Mesothelial cell of epicardium (in vitro differentiated cells): ENCODE measurements at places on chromosomes 16 and 17. TPM values are rescaled to one million over a fixed set of nuclear protein-coding genes. Genes with fewer than 3 reads are reported as not detected.

DNA sequence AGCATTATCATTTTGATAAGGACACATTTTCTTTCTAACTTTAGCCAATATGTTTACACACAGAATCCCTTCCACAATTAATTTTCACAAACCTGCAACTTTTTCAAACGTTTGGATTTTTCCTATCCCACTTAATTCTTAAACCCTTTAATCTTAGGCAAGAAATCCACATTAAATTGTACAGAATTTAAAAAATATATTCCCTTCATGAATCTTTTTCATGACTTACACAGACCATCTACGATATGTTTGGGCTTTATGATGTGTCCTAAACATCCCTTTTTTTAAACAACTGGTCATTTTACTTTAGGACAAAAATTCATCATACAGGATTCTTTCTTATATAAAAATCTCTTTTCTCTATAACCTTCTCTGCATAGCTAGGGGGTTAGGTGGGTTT is 241.5 kb upstream of the CNTNAP4 start:
- no peaks in the 10 kb centered on the region for H3K36me3 ChIP-seq
- H3K4me1 ChIP-seq = no peaks in the 10 kb centered on the region
- no peak overlapping the region for H3K4me3 ChIP-seq
- no peak for DNase-seq

DNA sequence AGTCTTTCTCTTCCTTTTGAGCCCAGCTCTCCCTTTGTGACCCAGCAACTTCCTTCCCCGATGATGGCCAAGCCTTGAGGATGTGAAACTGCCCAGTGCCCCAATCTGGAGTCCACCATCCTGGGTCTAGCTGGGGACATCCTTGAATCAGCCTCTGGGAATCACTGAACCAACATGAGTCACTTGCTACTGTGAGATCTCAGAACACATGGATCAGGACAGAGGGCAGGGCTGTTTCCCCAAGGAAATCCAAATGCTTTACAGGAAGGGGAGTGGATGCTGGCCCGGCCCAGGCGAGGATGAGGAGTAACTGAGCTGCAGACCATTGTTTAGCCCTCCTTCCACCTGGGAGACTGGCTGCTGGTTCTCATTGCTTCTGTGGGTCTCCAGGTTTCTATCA is 547.6 kb downstream of the WWOX start:
- no peak for DNase-seq
- no peaks in the 10 kb centered on the region for H3K36me3 ChIP-seq
- H3K4me3 ChIP-seq = no peak overlapping the region
- peaks cover 4% of the 10 kb centered on the region for H3K27me3 ChIP-seq
- H3K4me1 ChIP-seq = peaks cover 16% of the 10 kb centered on the region
- no peak overlapping the region for H3K27ac ChIP-seq

DNA sequence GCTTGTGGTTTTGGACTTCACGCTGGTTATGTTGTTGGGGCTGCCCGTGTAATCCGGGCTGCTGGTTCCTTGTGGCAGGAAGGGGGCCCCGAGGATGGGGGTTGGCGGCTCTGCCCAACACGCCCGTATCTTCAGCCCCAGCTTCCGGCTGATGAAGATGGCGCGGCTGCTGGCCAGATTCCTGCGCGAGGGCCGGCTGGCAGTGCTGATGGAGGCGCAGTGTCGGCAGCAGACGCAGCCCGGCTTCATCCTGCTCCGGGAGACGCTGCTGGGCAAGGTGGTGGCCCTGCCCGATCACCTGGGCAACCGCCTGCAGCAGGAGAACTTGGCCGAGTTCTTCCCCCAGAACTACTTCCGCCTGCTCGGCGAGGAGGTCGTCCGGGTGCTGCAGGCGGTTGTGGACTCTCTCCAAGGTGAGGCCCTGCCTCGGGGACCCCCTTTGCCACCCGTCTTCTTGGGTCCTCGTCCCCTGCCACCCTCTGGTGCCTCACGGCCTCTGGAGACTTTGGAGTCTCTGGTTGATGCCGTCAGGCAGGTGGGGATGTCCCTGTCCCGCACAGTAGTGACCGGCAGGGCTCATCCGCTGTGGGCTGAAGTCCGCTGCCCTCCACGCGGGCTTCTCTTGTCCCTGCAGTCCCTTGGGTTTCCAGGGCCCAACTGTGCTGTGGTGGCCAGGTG is 2.2 kb downstream of the TELO2 start:
- H3K36me3 ChIP-seq = peaks cover 2% of the 10 kb centered on the region
- H3K27me3 ChIP-seq = no peaks in the 10 kb centered on the region
- no peak overlapping the region for H3K27ac ChIP-seq
- H3K4me1 ChIP-seq = peaks cover 13% of the 10 kb centered on the region
- no peak for DNase-seq
- peak overlapping the region; percentile 46 for H3K4me3 ChIP-seq

The G6PC1 gene
- not detected in 3 replicates for total RNA-seq

DNA sequence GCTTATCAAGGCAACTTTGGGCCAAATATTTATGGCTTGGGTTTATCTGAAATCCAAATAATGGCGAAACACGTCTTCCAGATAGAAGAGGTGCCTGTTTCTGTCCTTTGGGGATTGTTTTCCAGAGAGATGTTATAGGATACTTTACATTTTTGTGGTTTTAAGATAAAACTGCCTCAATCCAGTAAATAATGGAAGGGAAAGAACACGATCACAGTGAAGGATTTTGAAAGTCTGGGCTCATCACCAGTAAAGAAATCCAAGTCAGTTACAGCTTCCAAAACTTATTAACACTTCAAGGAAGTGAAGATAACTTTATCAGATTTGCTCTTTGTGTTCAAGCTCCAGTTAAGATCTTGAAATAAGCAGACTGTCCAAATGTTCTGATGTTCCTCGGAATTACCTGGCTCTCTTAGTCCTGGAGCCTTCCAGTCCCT is 30.1 kb downstream of the DNAH2 start:
- H3K4me3 ChIP-seq = no peak overlapping the region
- no peak for DNase-seq
- H3K4me1 ChIP-seq = peaks cover 27% of the 10 kb centered on the region
- no peaks in the 10 kb centered on the region for H3K27me3 ChIP-seq
- peak overlapping the region; percentile 91 for H3K27ac ChIP-seq

DNA sequence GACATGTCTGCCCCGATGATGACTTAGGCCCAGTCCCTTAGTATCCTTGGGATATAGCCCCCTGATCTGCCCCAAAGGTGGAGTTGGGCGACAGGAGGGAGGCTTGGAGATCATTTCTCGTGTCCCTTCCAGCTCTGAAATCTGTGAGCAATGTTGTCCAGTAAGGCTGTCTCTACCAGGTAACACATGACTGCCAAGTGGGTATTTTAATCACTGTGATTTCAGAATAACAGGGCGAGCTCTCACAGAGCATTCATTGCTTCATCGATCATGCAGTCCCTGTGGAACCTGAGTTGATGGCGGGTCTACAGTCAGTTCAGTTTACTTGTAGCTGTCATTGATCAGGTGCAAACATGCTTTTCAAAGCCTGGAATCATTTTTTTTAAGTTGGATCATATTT is 39.2 kb downstream of the KSR1 start:
- H3K4me3 ChIP-seq = no peak overlapping the region
- DNase-seq = no peak
- H3K4me1 ChIP-seq = peaks cover 65% of the 10 kb centered on the region
- peak overlapping the region; percentile 71 for H3K27ac ChIP-seq
- H3K27me3 ChIP-seq = no peaks in the 10 kb centered on the region

The ZPBP2 gene
- not detected in 3 replicates for total RNA-seq

DNA sequence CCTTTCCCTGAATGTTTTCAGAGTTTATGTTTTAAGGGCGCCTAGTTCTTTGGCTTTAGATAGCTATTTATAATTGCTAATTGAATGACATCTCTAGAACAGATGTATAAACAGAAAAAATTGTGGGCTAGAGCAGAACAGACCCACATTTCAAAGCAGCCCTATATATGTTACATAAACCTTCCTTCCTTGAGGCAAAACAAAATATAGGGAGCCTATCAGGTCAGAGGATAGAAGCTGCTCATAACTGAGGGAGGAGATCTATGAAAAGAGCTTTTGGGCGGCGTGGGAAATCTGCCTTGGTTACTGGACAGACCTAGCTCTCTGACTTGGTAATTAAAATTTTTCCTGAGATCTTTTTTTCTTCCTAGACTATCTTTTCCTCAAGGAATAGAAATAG is 68.4 kb downstream of the SPAG9 start:
- H3K4me3 ChIP-seq = no peak overlapping the region
- peak overlapping the region; percentile 12 for H3K27ac ChIP-seq
- no peaks in the 10 kb centered on the region for H3K27me3 ChIP-seq
- H3K4me1 ChIP-seq = peaks cover 11% of the 10 kb centered on the region
- no peak for DNase-seq

The ACSM2A gene
- total RNA-seq = not detected in 3 replicates

DNA sequence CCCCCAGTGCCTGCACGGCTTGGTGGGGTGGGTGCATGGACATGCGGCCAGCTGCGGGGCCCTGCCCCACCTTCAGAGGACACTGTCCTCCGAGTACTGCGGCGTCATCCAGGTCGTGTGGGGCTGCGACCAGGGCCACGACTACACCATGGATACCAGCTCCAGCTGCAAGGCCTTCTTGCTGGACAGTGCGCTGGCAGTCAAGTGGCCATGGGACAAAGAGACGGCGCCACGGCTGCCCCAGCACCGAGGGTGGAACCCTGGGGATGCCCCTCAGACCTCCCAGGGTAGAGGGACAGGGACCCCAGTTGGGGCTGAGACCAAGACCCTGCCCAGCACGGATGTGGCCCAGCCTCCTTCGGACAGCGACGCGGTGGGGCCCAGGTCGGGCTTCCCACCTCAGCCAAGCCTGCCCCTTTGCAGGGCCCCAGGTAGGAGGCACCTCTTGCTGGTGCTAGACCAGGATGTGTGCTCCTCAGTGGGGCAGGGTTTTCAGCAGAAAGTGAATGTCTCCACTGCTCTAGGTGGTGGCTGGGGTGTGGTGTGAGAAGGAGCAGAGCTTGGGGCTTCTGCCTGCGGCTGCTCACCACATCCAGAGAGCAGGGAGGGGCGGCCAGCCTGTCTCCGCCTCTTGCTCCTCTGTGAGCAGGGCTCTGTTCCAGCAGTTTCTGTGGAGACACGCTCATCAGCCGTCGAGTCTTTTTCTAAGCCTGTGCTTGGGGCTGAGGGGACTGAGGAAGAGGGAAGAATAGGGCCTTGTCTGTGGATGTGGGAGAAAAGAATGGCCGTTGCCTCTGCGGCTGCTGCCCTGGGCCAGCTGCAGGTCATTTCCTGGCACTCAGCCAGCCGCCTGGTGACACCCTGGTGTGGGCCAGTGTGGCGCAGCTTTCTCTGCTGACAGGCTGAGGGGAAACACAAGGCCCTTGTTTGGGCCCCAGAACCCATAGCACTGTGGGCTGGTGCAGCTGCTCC is 2.2 kb downstream of the ZNF276 start:
- H3K27ac ChIP-seq = no peak overlapping the region
- no peak for DNase-seq
- H3K36me3 ChIP-seq = peaks cover 8% of the 10 kb centered on the region
- H3K4me1 ChIP-seq = peaks cover 16% of the 10 kb centered on the region
- no peaks in the 10 kb centered on the region for H3K27me3 ChIP-seq

DNA sequence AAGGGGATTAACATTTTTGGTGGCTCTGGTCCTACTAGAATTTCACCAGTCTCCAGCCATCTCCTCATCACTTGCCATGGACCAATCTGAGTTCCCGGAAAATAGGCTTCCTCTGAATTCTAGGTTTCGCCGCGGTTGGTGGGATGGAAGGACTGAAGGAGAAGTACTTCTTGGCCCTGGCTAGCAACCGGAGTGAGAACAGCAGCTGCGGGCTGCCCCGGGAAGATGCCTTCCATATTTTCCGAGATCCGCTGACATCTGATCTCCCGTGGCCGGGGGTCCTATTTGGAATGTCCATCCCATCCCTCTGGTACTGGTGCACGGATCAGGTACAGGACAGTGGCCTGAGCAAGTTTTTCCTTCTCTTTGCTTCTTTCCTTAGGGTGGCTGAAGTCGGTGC is 45.0 kb downstream of the SLC5A11 start:
- no peak for DNase-seq
- H3K27ac ChIP-seq = no peak overlapping the region
- no peak overlapping the region for H3K4me3 ChIP-seq
- H3K4me1 ChIP-seq = no peaks in the 10 kb centered on the region
- H3K36me3 ChIP-seq = no peaks in the 10 kb centered on the region

GRCh38 chr16:86949116-86949515 is 368.1 kb downstream of the C16orf95 start:
- no peak overlapping the region for H3K4me3 ChIP-seq
- DNase-seq = no peak
- H3K4me1 ChIP-seq = peaks cover 37% of the 10 kb centered on the region

- DNase-seq = no peak
- peaks cover 67% of the 10 kb centered on the region for H3K27me3 ChIP-seq
- no peaks in the 10 kb centered on the region for H3K4me1 ChIP-seq
- H3K4me3 ChIP-seq = no peak overlapping the region
- no peak overlapping the region for H3K27ac ChIP-seq
- no peaks in the 10 kb centered on the region for H3K36me3 ChIP-seq
These were observed 87.5 kb upstream of the SDK2 start for GRCh38 chr17:73731733-73732132.

DNA sequence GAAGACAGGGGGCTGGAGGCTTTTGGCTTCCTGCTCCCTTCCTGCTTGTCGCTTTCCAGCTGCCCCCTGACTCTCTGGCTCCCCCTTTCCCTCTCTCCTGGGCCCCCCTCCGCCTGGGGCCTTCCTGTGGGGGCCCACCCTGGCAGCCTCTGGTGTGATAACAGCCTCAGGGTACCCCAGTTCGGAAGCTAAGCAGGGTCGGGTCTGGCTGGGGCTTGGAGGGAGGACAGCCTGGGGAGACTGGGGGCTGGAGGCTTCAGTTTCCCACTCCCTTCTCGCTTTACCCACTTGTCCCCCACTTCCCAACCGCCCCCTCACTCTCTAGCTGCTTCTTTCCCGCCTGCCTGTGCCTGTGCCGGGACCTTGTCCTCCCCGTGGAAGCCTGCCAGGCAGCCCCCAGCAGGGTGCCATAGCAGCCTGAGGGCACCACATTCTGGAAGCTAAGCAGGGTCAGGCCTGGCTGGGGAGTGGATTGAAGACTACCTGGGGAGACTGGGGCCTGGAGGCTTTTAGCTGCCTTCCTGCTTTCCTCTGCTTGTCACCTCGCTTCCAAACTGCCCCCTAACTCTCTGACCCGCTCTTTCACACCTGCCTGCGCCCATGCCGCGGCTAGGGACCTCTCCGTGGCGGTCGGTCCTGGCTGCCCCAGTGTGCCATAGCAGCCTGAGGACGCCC is 2275.5 kb downstream of the TP53TG3F start:
- DNase-seq = no peak
- no peaks in the 10 kb centered on the region for H3K27me3 ChIP-seq
- H3K4me1 ChIP-seq = no peaks in the 10 kb centered on the region

The ATP6V0C gene
- total RNA-seq = 143 to 151 TPM (median 149 TPM) in 3 replicates

The CREBBP gene
- 141 to 151 TPM (median 148 TPM) in 3 replicates for total RNA-seq

DNA sequence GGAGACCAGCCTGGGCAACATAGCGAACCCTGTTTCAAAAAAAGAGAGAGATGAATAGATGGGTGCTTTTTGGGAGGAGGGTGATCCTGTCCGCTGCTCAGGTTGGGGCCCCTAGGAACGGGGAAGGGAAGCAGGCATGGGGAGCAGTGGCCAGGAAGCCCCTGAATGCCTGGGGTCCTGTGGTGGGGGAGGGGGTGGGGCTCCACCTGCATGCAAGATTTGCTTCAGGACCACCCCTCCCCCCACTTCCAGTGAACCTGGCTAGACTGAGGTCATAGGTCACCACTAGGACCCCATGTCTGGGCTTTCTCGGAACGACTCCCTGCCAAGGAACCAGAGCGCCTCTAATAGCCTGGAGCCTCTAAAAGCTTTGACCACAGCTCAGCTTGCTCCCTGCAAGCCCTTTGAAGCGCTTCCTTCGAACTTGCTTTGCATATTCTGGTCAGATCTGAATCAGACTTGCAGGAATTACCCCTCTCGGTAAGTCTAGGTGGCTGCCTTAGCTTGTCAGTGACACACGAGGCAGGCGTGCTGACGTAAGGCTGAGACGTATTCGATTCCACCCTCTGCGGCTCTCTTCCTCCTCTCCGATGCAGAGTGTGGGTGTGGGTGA is 3.7 kb downstream of the SOCS3 start:
- no peak for DNase-seq
- H3K4me1 ChIP-seq = peaks cover 69% of the 10 kb centered on the region
- no peaks in the 10 kb centered on the region for H3K27me3 ChIP-seq
